ENCODE measurements at places on chromosomes 7 and 10. TPM values are rescaled to one million over a fixed set of nuclear protein-coding genes. Genes with fewer than 3 reads are reported as not detected.

FRMPD2 gene
- 1.9 TPM for total RNA-seq

PTPN20 gene
- 0.64 TPM for total RNA-seq

PHKG1 gene
- 4.3 TPM for total RNA-seq

POR gene
- total RNA-seq: 62.1 TPM

MBL2 gene
- total RNA-seq: not detected

DOCK1 gene
- 101 TPM for total RNA-seq

KIF11 gene
- total RNA-seq: 2.6 TPM

COL26A1 gene
- total RNA-seq: not detected

ANKRD61 gene
- total RNA-seq: not detected

HHEX gene
- 4.4 TPM for total RNA-seq

ADRB1 gene
- total RNA-seq: 1.3 TPM

NKX1-2 gene
- 0.73 TPM for total RNA-seq

ZEB1 gene
- 71.1 TPM for total RNA-seq

EBF3 gene
- 4.2 TPM for total RNA-seq

WAPL gene
- total RNA-seq: 65.0 TPM

FBXO24 gene
- total RNA-seq: not detected

AMZ1 gene
- 0.33 TPM for total RNA-seq

IGF2BP3 gene
- total RNA-seq: 0.59 TPM

KCND2 gene
- total RNA-seq: 2.6 TPM

CLCN1 gene
- not detected for total RNA-seq

TMEM140 gene
- total RNA-seq: 52.8 TPM

TAS2R4 gene
- total RNA-seq: 1.9 TPM

All from breast epithelium (tissue), 4 donors.